ENCODE measurements at places on chromosomes 3 and 15.

DNA sequence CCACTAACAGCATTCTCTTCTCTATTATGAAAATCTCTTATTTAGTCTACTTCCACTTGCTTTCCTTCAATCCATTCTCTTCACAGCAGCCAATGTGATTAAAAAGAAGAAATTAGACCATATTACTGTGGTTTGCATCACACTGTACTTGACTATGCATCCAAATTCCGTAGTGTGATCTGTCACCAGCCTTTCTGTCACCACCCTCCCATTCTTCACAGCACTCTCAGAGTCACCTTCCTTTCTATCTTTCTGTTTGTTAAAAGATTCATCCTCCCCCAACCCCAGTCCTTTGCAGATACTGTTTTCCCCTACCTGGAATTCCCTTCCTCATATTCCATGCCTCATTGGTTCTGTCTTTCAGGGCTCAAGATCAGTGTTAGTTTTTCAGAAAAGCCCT lies 55.0 kb upstream of the ABHD10 start:
- DNase-seq = no peak

DNA sequence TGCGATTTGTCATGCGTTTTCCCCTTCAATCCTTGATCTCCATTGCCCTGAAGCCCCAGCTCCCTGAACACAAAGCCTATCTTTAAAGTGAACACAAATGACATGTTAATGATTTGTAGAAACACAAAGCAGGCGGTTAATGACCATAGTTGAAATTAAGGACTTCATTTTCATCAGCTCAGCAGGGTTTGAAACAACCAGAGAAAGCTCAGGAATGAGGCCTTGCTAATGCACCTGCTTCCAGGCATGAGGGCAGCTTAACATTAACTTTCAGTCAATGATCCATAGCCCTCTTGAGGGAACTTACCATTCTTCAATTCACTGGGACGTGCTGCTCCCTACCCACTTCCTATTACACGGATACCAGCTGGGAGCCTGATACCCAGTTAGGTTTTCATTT lies 427.2 kb upstream of the CBLB start:
- no peak for DNase-seq

- no peak for DNase-seq
These were observed 163.1 kb downstream of the KCNMB2 start for GRCh38 chr3:178699364-178699763.

DNA sequence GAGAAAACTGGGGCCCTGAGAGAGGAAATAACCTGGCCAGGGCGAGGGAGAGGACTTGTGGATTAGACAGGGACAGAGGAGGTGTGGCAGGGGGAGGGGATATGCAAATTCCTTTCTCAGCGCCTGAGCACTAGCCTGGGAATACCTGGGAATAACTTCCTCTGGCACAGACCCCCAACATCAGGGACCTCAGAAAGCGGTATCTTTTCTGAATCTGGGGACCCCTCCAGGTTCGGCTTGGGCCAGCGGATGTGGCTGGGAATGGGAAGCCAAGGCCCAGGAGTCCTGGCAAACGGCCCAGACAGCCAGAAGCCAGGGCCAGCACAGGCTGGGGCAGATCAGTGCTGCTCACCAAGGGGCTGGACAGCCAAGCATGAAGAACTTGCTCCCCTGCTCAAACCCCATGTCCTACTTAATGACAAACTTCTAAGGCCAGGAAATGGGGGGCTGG lies 9.2 kb upstream of the ACSBG1 start:
- no peak for DNase-seq

GRCh38 chr15:81723113-81723651 lies 322.6 kb downstream of the MEX3B start:
- DNase-seq = no peak

- no peak for DNase-seq
These were observed 68.9 kb upstream of the NR2F2 start for GRCh38 chr15:96261575-96262034.

DNA sequence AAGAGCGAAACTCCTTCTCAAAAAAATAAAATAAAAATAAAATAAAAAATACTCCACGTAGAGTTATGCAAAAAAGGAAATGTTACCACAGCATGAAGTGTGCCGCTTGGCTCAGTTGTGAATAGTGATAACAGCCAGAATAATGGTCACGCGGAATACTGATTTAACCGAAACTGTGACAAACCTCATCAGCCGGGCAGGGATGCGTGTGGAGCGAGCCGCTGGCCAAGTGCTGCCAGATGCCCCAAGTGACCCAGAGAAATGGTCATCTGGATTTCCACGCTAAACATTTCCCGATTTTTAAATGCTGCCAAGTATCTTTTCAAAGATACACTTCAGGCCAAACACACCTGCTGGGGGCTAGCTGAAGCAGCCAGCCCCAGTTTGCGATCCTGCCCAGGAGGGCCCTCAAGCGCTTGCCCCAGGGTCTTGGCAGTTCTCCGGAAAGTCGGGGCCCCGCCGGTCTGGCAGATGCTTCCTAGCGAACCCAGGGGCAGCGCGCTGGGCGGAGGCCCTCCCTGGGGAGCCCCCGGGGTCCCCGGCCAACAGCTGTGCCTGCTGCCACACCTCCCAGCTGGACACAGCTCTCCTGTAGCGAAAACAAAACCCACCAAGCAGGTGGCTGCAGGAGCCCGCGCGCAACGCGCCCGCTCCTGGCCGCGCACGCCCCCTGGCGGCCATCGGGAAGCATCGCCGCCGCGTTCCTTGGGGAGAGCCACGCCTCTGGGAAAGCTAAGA lies 35.1 kb downstream of the CMTM6 start:
- DNase-seq = no peak

GRCh38 chr3:64238971-64239667 lies 13.9 kb upstream of the PRICKLE2 start:
- DNase-seq = no peak

DNA sequence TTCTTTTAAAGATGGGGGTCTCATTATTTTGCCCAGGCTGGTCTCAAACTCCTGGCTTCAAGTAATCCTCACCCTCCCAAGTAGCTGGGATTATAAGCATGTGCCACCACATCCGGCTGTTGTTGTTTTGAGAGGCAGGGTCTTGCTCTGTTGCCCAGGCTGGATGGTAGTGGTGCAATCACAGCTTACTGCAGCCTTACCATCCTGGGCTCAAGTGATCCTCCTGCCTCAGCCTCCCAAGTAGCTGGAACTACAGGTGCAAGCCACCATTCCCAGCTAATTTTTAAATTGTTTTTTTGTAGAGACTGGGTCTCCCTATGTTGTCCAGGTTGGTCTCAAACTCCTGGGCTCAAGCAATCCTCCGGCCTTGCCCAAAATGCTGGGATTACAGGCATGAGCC lies 105.5 kb downstream of the SENP2 start:
- no peak for DNase-seq

DNA sequence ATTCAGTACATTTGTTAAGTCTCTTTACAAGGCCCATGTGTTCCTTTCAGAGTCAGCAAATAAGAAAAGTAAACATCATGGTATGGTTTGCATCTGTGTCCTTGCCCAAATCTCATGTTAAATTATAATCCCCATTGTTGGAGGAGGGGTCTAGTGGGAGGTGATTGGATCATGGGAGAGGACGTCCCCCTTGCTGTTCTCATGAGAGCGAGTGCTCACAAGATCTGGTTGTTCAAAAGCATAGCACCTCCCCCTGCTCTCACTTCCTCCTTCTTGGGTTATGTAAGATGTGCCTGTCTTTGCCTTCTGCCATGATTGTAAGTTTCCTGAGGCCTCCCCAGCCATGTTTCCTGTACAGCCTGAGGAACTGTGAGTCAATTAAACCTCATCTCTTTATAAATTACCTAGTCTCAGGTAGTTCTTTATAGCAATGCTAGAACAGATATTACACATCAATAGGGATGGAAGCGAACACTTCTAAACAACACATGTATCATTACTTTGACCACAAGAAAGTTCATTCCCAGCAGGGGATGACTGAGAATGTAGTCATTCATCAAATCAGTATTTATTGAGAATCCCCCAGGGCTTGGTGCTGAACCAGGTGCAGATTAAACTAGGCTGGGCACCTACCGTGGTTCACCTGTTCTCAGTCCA lies 4.1 kb downstream of the EFCAB12 start:
- no peak for DNase-seq

DNA sequence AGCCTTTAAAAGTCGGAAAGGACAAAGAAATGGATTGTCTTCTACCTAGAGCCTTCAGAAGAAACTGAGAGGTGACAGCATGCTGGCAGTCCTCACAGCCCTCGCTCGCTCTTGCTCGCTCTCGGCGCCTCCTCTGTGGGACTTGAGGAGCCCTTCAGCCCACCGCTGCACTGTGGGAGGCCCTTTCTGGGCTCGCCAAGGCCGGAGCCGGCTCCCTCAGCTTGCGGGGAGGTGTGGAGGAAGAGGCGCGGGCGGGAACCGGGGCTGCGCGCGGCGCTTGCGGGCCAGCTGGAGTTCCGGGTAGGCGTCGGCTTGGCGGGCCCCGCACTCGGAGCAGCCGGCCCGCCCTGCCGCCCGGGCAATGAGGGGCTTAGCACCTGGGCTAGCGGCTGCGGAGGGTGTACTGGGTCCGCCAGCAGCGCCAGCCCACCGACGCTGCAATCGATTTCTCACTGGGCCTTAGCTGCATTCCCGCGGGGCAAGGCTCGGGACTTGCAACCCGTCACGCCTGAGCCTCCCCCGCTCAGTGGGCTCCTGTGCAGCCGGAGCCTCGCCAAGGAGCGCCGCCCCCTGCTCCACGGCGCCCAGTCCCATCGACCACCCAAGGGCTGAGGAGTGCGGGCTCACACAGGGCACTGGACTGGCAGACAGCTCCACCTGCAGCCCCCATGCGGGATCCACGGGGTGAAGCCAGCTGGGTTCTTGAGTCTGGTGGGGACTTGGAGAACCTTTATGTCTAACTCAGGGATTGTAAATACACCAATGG lies 953.8 kb upstream of the GBE1 start:
- DNase-seq = no peak

- DNase-seq = no peak
These were observed 86.1 kb upstream of the CGNL1 start for GRCh38 chr15:57290187-57290586.

- peak; percentile 25 for DNase-seq
These were observed at the start of gene LIPH for GRCh38 chr3:185552358-185552877. Gene LIPH, minus strand, starts transcription at chr3:185552588. Its CDS starts 117 bp downstream, at chr3:185552471.

GRCh38 chr3:15309662-15310335 lies 22.6 kb downstream of the SH3BP5 start:
- no peak for DNase-seq

GRCh38 chr3:10757821-10758130 lies 58.3 kb upstream of the SLC6A11 start:
- DNase-seq = no peak

GRCh38 chr3:30657914-30658313 lies 51.5 kb downstream of the TGFBR2 start:
- no peak for DNase-seq
